ENCODE measurements at places on chromosomes 1 and 21.
A peak's percentile ranks its signal among the peaks of the same experiment; 100 is the strongest.

DNA sequence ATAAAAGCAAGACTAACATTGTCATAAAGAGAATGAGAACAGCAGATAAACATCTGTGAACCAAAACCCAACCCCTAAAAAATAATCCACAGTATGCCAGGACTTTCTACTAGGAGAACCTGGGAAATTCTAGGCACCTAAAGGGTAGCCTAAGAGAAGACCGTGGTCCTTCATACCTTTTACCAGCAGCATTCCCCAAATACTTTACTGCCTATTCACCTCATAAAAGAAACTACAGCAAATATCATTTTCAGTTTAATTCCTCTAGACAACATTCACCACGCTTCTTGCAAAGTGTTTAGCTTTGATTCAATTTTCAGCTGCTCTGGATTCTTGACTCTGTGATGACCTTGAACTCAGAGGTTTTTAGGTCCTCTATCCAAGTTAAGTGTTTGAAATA lies 1180.7 kb upstream of the B3GALT2 start:
- no peak for DNase-seq

DNA sequence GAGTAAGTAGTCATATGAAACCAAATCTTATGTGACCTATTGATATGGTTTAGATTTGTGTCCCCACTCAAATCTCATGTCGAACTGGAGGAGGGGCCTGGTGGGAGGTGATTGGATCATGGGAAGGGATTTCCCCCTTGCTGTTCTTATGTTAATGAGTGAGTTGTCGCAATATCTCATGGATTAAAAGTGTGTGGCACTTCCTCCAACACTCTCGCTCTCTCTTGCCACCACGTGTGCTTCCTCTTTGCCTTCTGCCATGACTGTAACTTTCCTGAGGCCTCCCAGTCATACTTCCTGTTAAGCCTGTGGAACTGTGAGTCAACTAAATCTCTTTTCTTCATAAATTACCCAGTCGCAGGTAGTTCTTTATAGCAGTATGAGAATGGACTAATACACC lies 241.2 kb downstream of the RGS7 start:
- no peak for DNase-seq

- no peak for DNase-seq
Measured at GRCh38 chr1:116429821-116430374, 56.9 kb downstream of the ATP1A1 start.

- DNase-seq: peak; percentile 66
Measured at GRCh38 chr1:150567717-150568593, 11.5 kb downstream of the MCL1 start.

DNA sequence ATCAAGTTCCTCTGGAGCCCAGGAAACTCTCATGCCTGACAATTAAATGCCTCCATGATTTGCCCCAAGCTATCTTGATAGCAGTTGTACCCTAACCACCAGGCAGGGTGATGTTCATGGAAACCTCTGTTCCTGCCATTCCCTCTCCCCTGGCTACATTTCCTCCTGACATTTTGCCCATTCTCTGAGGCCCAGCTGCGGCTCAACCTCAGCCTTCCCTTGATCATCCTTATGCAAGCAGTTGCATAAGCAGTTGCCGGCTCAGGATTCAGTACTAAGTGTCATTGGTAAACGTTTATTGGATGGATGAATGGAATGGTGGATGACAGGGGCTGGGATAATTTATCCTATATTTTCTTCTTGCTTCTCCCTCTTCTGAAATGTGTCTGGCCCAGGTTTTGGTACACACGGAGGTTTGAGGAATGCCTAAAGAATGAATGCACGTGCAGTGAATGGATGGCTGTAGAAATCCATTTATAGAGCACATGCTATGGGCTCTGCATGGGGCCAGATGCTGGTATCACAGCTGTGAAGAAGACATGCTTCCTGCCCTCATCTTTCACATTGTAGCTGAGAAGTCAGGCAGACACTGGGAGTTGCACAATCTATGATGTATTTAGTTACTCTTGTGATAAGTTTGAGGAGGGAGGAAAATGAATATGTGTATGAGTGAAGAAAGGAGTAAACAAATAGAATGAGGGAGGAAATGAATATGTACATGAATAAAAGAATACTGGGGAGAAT lies 261.8 kb downstream of the FOXD2 start:
- DNase-seq: no peak

DNA sequence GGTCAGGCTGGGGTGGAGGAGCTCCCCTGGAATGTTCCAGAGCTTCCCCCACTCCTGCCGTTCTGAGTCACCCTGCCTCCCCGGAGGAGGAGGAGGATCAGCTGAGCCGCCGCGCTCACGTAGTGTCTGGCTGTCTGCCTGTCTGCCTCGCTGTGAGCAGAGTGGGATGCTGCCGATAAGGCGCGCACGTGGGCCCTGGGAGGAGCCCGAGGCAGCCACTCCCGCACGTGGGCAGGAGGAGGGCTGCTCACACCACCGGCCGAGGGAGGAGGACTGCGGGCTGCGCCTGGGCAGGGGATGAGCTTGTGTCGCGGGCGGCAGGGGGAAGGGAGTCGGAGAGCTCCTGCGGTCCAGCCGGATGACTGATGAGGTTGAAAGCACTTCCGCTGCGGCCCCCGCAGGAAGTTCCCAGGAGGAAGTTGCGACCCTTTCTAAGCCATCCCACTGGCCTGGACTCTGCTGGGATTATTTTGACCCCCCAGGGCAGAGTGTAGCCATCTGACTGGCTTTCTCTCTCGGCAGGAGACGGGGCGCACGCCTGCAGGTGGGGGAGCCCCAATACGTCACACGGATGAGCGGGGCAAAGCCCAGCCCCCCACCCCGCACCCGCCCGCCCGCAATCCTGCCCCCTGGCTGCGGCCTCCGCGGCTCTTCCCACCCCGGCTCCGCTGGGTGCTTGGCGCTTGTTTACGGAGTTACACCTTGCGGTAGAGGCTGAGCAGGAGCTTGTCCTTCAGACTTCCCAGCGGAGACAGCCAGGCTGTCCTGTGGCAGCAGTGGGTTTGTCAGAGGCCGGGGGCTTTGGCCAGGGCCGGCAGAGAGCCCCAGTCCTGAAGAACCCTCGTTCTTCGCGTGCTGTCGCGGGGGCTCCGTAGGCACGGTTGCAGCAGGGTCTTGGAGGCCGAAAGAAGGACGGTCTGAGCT lies 9.8 kb downstream of the PDXK start:
- peak; percentile 79 for DNase-seq

DNA sequence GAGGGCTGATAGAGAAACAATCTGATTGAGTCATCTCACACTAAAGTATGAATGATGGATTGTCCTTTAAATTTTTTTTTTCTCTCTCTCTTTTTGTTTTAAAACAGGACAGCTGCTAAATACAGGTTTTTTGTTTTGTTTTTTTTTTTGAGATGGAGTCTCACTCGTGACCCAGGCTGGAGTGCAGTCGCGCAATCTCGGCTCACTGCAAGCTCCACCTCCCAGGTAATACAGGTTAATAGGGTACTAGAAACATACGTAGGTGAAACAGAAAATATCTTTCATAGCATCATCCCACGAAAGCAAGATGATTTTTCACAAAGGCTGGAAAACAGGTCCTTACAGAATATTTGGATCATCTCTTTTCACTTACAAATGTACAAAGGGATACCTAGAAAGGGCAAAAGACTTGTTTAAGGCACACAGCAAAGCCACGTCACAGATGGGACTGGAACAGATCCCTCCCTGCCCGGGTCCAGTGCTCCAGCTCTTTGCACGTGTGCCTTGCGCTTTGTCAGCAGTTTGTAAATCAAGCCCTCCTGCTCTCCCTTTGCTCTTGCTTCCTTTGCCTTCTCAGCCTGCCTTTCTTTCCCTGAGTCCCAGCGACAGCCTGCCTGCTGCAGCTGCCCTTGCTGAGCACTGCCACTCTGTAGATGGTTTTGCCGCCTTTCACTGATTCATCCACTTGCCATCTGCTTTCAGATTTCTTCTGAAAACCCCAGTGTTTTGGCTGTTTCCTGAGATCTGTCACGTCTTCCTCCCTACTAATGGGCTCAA lies 171.3 kb upstream of the BEND5 start:
- peak; percentile 25 for DNase-seq

DNA sequence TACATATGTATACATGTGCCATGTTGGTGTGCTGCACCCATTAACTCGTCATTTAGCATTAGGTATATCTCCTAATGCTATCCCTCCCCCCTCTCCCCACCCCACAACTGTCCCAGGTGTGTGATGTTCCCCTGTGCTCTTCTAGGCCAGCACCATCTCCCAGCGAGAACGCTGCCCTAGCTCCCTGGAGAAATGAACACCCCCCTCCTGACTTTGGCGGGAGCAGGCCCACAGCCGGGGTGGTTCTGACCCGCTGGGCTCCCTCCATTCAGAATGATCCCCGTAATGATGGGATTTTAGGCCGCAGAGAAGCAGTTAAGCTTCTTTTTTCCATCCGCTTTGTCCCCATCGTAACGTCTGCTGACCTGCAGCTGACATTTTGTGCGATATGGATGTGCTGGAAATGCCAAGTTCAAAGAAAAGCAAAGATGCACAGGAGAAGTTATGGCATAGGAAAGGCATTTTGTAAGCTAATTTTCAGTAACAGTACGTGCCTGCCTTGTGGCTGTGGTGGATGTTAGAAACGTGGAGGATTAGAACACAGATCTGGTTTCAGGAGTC lies 39.3 kb downstream of the ELK4 start:
- DNase-seq: no peak

DNA sequence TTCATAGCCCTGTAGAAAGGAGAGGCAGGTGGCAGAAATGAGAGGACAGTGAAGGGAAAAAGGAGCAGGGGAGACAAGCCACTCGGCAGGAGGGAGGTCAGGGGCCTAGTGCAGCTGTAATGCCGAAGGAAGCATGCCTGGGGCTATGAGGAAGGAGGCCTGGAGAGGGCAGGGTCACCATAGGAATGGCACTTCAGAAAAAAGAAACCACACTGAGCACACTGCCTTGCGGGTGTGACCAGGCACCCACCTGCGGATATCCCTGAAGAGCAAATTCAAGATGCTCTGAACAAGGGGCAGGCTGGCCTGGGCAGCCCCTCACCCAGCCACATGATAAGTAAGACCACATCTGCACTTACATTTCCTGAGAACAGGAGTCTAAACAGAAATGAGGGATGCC lies 104.7 kb downstream of the JAK1 start:
- DNase-seq: no peak

- DNase-seq: no peak
Measured at GRCh38 chr1:213464786-213465460, 413.9 kb downstream of the RPS6KC1 start.

- DNase-seq: no peak
Measured at GRCh38 chr1:22711071-22711470, 432 bp downstream of the EPHB2 start.

DNA sequence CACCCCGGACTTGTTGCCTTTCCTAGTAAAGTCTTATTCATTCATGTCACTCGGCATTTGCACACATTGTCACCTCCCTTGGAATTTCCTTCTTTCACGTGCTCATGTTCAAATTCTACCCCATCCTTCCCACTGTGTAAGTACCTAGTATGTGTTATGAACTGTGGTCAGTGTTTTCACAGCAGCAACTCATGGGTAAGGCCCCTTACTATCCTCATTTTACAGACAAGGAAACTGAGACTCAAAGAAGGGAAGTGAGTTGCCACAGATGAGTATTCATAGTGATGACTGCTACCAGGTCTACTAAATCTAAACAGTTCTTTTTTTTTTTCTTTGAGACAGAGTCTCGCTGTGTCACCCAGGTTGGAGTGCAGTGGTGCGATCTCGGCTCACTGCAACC lies 10.5 kb downstream of the CITED4 start:
- no peak for DNase-seq

GRCh38 chr1:149997585-149998262 lies 12.8 kb downstream of the OTUD7B start:
- DNase-seq: no peak

DNA sequence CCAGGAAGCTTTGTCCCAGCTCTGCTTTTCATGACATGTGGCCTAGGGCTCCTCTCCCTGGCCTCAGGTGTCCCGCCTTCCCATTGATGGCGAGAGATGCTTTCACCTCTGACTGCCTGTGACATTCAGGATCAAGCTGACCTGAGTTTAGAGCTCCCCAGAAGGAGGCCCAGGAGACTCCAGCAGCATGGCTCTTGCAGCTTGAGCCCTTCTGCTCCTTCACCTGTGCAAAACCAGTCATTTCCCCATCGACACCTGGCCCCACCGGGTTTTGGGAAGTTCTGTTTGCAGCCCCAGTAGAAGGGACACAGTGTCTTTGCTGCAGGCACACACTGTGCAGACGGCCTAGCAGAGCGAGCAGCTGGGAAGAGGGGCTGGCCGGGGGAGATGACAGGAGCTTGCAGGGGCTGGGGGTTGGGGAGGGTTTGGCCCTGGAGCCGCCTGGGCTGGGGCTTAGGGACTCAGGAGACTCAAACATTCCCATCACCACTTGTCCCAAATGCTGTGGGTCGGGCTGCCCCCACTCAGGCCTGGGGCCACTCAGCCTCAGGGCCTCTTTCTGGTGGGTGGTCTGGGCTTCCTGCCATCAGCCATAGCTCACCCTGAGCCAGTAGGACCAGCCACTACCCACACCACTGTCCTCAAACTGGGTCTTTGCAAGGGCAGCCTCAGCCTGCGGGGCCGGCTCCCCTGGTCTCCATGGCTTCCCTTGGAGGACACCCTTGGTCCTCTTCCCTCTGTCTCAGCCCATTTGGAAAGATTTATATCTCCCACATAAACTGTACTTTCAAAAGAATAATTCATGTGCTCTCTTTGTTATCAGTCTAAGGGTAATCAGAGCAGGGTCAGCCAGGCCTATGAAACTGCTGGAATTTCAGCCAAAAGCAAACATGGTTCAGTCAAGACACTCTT lies 3.8 kb upstream of the EDN2 start:
- no peak for DNase-seq

DNA sequence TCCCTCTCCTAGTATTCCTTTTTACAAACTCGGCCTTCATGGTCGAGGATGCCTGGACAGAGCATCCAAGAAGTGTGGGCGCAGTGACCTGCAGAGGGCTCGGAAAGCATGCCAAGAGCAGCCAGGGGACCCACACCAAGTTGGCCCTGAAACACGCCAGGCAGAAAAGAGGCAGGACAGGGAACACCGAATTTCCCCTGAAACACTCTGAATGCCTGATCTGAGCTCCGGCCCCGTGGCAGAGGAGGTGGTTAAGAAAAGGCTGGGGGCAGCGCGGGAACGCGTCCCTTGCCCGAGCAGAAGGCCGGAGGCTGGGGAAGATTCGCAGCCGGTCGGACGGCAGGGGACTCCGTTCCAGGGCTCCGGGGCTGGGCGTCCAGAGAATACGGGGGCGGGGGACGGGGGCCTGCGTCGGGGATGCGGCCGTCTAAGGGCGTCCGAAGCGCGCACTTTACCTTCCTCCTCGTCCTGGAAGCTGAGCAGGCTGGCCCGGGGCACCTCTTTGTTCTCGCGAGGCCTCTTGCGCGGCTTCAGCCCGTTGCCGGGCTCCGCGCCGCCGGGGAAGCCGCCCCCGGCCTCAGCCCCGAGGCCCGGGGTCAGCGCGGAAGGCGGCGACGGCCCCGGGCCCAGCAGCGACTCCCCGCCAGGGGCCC lies 558 bp downstream of the PAXBP1 start:
- no peak for DNase-seq
